HuH-7.5 (cell line): ENCODE measurements at places on chromosomes 12 and 14.

GRCh38 chr14:33110737-33111443, 172.2 kb downstream of the NPAS3 start:
- DNase-seq, result no peak

GRCh38 chr14:24418492-24418873, 11.0 kb downstream of the CBLN3 start:
- no peak for DNase-seq

DNA sequence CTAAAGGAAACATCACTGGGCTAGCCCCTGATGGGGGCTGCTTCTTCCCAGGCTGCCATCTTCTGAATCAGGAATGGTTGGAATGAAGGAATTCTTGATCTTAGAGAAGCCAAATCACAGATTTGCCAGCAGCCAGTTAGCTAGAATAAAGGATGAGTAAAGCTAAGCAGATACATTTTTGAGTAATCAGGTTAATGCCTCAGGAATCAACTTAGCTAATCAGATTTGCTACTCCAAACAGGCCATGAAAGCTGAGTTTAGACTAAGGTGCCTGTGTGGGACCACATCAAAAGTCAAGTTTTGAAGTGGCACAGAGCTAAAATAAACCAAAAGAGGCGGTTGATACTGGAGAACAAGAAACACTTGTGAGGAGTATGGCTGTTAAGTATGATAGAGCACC, 28.8 kb upstream of the LMO3 start:
- no peak for DNase-seq

GRCh38 chr12:93366422-93366821, 11.3 kb upstream of the NUDT4 start:
- no peak for DNase-seq

DNA sequence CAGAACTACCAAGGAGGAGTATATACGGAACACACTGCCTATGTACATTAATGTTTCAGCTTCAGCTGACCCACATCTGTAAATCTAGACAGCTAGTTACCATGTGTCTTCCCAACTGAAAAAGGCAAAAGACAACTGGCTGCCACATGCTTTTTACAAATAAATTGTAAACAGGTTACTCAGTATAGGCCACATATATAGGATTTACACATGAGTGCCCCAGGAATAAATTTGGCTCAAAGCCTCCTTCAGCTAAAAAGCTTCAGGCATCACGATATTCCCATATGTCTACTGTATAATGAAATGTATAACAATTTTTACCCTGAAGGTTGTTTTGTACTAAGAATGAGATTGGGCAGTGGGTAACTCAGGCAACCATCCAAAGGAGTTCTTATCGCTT, 175.9 kb upstream of the BMP4 start:
- no peak for DNase-seq

DNA sequence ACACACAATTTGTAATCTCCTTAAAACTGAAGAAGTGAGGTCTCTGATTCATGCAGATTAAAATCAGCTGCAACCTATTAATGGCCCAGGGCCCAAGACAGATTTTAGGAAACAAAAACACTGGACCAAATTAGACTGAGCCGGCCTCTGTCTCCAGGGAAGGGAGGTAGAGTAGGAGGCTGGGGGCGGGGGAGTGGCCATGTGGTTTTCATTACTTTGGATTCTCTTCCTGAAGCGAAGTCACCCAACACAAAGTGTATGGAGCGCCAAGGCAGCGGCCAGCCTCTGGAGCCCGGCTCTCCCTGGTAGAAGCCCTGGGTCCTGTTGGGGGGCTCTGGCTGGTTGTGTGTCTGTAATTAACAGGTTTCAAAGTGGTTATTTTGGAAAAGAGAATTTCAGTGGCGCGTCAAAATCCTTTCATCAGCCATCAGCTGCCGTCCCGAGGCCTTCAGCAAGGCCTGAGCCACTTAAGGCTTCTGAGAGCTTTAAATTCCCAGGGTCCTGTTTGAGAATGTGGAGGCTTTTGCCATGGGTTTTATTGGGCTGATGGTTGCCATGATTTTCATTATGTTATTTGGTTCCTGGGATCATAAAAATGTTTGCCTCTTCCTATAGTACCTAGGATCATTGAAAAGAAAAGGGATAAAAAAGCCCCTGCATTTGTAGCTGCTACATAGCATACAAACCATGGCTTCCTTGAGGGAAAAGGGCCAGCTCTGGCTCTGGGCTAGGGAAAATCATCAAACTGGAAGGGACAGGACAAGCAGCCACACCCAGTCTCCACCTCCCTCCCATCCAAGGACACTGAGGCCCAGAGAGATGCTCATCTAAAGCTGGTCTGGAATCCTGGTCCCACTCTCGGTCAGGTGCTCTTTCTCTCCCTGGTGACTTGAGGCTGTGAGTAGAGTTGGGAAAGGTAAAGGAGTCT, 282.4 kb downstream of the ZFP36L1 start:
- DNase-seq, result no peak

DNA sequence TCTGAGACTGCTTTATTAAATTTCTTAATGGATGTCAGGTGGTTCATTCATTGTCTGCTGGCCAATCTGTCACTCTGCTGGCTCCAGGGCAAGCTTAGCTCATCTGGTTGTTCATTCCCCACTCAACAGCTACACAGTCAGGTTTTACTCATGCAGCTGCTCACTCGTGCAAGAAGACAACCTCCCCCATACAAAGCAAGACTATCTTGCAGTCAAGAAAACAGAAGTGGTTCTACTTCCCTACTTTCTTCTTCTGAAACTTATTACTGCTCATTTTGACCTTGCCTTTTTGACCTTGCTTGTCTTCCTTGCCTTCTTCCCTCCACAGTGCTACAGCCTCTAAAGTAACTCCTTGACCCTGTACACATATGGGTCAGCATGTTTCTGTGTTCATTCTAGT, 277.9 kb downstream of the SSPN start:
- no peak for DNase-seq

GRCh38 chr14:89058697-89059096, 234.2 kb downstream of the TTC8 start:
- DNase-seq, result no peak

DNA sequence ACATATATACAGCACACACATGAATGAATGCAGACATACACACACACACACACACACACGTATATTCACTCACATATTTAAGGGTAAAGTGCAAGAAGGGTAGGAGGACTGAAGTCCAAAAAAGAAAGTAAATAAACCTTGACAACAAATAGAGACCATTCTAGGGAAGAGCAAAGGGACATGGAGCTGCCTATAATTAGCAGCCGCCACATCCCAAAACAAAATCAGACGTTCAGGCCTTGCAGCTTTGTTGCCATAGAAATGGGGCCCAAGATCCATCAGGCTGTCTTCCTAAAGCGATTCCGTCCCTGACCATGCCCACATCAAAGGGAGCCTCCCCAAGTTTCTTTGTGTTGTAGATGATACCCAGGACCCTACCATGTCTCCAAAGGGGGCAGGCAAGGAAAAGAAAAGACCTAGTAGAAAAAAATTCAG, 703.5 kb upstream of the TBX3 start:
- no peak for DNase-seq

GRCh38 chr14:65198346-65198745, 96.0 kb upstream of the MAX start:
- no peak for DNase-seq

GRCh38 chr14:99067927-99068326, 204.1 kb downstream of the BCL11B start:
- DNase-seq, result no peak

GRCh38 chr12:26906704-26907103, 31.1 kb downstream of the INTS13 start:
- no peak for DNase-seq

DNA sequence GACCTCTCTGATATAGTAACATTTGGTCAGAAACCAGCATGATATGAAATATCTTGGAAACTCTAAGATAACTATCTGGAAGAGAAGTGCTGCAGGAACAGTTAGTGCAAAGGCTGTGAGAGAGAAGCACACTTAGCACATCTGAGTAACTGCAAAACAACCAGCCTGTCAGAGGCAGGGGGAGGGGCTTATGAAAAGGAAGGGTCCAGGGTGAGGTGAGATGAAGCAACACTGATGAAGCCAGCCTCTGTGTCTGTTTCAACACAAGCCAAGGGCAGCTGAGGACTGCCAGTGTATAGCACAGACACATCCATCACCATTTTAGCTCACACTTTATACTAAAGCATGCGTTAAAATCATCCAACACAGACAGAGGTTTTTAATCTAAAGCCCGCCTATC, 37.4 kb upstream of the OVCH1 start:
- DNase-seq, result no peak

DNA sequence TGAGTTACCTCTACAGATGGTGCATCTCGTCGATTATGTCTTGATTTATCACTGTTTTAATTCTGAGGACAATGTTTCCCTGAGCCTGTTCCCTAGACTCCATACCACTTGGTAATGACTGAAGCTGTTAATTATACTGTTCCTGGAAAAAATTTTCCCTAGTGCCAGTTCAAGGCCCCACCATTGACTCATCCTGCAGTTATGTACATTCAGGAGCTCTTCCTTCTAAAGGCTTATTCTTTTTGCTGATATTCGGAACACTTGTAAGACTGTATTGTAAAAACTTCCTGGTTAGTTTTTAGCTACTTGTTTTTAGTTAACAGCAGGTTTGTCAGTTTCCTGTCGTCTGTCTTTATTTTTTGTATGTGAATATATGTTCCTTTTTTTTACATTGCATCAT, 30.4 kb upstream of the PPP2R5E start:
- DNase-seq, result no peak

GRCh38 chr12:108589028-108589839, 8.7 kb downstream of the TMEM119 start:
- no peak for DNase-seq

- DNase-seq, result no peak
Measured at GRCh38 chr14:89890589-89890988, 63.9 kb downstream of the EFCAB11 start.

DNA sequence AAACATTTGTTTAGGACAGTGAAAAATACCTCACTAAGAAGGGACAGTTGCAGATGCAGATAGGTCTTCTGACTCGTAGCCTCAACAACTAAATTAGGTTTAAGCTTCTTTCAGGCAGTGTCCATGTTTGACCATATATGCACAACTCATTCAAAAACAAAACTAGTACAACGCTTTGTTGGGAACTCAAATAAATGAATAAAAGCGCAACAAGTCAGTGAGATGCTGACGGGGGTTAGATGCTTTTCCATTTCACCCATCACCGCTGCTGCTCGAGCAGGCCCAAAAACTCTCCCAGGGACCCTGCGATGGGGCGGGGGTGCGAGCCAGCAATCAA, 633 bp downstream of the RPAP3 start:
- no peak for DNase-seq

- DNase-seq, result no peak
Measured at GRCh38 chr14:76760331-76761135, 735 bp upstream of the VASH1 start.
